Stimulated activated CD8-positive, alpha-beta memory T cell treated with anti-CD3 and anti-CD28 coated beads, Interleukin-15, amount 100 ng/mL, for 24 hours (primary cell): ENCODE measurements at places on chromosomes 5 and 9.

GRCh38 chr5:42268630-42269029 lies 154.6 kb upstream of the GHR start:
- no peak for DNase-seq

- no peak for DNase-seq
Measured at GRCh38 chr9:18855656-18856055, 177.4 kb downstream of the SAXO1 start.

GRCh38 chr5:113273948-113274347 lies 160.8 kb downstream of the TSSK1B start:
- no peak for DNase-seq

GRCh38 chr5:80275347-80275746 lies 19.5 kb upstream of the SERINC5 start:
- no peak for DNase-seq

DNA sequence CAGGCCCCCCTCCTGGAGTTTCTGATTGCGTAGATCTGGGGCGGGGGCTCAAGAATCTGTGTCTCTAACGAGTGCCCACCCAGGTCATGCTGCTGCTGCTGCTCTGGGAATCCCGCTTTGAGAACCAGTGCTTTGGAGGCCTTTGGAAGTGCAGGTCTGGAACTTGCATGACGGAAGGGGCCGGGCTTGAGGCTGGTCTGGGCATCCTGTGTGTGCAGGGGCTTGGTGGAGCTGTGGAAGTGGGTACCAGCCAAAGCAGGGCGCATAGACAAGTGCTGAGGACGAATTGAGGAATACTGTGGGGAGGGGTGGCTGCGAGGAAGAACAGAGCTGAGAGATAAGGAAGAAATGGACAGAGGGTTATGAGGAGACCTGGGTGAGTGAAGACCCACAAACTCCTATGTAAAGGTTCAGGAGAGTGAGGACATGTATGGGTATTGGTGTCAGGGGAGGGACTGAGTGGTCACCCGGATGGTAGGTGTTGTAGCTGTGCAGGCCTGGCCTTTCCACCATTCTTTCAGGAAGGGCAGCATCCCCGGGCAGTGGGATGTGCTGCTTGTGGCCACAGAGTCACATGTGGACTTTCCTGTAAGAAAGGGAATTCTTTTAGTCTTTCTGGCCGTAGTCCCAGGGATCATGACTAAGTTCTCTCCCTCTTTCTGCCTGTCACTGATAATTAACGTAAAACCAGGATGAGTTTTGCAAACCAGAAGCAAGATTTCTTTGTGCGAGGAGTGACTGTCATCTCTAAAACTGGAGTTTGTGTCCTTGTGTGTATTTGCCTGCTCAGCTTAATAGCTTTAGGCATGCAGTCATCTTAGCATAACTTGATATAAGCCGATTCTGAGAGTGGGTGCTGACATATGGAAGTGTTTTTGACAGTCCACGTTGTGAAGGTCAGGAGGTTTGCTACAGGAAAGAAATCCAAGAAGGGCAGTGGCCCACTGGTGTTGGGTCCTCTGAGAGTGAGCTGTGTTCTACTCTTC lies 43.3 kb upstream of the TJP2 start:
- no peak for DNase-seq

DNA sequence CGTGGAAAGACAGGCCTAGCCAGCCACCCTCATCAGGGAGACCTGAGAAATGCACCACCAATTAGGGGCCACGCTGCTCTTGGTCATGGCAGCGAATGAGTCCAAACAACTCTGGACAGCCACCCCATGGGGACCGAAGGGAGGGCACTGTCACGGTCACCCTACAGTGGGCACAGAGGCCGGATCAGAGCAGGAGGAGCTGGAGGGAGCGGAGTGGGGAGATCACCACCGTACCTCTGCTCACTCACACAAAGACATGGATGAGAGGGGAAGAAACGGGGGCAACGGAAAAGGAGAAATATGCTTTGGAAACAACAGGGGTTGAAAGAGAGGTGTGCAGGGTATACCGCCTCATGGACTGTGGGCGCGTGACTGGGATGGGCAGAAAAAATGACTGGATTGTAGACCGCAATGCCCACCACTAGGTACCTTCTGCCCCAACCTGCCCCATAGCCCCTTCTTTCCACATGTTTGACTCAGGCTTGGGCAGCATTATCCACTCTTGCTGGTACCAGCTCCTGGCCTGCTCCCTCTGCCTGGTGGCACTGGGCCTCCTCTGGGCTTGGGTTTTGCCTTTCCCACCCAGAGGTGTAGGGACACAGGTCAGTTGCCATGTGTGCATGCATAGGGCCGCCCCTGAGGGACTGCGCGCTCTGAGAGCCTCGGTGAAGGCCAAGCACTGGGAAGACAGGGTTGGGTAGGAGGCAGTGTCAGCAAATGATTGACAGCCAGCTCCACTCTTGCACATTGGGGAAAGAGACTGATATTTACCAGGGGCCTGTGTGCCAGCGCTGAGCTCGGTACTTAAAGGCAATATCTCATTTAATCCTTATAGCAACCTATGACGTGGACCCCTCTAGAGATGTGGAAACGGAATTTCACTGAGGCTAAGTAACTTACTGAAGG lies 76.6 kb downstream of the CRB2 start:
- no peak for DNase-seq

DNA sequence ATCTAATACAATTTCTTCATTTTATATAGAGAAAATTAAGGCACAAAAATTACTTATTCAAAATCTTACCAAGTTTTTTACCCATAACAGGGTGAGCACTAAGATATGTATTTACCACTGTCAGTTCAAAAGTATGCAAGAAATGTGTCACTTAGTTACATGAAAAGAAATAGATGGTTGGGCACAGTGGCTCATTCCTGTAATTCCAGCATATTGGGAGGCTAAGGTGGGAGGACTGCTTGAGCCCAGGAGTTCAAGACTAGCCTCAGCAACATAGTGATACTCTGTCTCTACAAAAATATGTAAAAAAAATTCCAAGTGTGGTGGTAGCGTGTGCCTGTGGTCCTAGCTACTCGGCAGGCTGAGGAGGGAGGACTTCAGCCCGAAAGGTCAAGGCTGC lies 19.4 kb downstream of the YIPF5 start:
- DNase-seq, result no peak

- no peak for DNase-seq
Measured at GRCh38 chr5:1974501-1975405, 92.0 kb upstream of the IRX4 start.

DNA sequence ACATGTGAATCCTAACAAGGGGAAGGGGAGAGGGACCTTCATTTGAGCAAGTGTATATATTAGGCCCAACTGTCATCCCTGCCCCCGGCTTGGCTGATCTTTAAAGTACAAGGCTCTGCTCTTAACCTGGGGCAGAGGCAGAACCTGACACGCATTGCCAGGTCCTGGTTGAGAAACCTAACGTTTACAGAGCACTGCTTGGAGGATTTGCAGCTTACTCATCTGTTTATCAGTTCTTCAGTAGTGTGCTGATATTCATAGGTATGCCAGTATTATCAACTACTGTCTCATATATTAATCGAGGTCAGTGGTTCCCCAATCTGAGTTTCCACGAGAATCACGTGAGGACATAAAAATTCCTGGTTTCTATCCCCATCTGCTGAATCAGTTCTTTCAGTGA lies 50.4 kb downstream of the ACO1 start:
- DNase-seq, result no peak

GRCh38 chr5:54398191-54398590 lies 57.3 kb upstream of the HSPB3 start:
- DNase-seq, result no peak

DNA sequence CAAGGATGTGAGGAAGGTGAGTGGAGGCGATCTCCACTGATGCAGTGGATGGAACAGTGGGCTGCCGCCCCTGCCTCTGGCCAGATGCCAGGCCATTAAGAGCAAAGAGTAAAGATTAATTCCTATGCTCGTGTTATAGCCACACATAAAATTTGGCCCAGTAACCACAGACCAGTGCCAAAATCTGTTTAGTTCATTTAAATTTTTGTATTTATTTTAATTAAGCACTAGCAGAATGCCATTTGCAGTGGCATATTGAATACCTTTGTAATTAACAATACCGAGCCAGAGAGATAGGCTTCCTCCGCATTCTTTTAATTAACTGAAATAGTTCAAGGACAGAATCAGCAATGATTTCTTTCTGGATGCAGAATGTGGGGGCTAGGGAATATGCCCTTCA lies 179.8 kb downstream of the MED10 start:
- DNase-seq, result no peak

DNA sequence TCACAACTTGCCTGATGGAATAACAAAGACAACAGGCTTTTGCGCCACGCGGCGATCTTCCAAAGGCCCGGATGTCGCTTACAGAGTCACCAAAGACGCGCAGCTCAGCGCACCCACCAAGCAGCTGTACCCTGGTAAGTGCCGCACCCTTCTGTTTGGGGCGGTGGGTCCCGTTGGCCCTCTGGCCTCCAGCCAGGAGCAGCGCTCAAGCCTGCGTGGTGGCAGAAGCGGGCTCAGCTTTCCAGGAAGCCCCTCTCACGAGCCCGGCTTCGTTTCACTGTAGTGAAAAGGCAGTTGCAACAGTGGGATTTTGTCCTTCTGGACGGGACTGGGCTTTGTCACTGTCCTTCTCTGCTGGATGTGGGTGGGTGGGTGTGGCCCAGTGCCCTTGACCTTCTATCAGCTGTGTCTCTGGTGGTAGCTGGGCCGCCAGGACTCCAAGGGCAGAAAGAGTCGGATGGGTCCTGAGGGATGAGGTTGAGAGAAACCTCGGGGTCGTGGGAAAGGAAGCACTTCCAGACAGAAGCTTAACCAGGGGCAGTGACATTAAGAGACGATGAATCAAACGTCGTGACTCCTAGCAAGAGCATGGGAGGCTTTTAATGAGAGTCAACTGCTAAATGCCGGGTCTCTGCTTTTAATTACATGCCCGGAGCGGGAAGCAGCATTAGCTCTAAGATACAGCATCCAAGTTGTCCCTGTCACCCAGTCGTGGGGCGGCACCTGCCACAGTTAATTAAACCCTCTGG lies 49.5 kb downstream of the COL5A1 start:
- no peak for DNase-seq
